ENCODE measurements at places on chromosomes 7 and 10.

- H3K4me1 ChIP-seq, result no peaks in the 10 kb centered on the region
- no peak overlapping the region for H3K27ac ChIP-seq
- H3K36me3 ChIP-seq, result no peaks in the 10 kb centered on the region
- H3K4me3 ChIP-seq, result no peak overlapping the region
- DNase-seq, result no peak
Measured at GRCh38 chr10:112653215-112653614, 206.2 kb downstream of the VTI1A start.

- no peaks in the 10 kb centered on the region for H3K27me3 ChIP-seq
- H3K36me3 ChIP-seq, result no peaks in the 10 kb centered on the region
- no peak overlapping the region for H3K27ac ChIP-seq
- no peak overlapping the region for H3K4me3 ChIP-seq
Measured at GRCh38 chr7:33195264-33195663, 65.9 kb downstream of the BBS9 start.

DNA sequence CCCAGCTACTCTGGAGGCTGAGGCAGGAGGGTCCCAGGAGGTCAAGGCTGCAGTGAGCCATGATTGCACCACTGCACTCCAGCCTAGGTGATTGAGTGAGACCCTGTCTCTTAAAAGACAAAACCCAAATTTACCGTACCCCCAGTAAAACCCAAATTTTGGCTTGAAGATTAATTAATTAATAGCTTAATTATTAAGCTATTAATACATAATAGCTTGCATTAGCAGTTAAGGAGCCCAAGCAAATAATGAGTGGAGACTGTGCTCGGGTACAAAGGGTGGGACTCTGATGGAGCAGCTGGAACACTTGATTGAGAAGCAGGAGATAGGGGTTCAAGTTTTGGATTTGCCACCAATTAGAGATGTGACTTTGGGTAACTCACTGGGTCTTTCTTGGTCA lies 28.9 kb downstream of the NRF1 start:
- no peaks in the 10 kb centered on the region for H3K27me3 ChIP-seq
- H3K4me1 ChIP-seq, result peaks cover 2% of the 10 kb centered on the region
- H3K27ac ChIP-seq, result no peak overlapping the region
- H3K4me3 ChIP-seq, result no peak overlapping the region

GRCh38 chr7:5634107-5634950 lies 147.1 kb downstream of the RNF216 start:
- H3K4me3 ChIP-seq, result no peak overlapping the region
- no peaks in the 10 kb centered on the region for H3K36me3 ChIP-seq
- H3K27me3 ChIP-seq, result no peaks in the 10 kb centered on the region
- no peak for DNase-seq
- peak overlapping the region; percentile 51 for H3K27ac ChIP-seq

DNA sequence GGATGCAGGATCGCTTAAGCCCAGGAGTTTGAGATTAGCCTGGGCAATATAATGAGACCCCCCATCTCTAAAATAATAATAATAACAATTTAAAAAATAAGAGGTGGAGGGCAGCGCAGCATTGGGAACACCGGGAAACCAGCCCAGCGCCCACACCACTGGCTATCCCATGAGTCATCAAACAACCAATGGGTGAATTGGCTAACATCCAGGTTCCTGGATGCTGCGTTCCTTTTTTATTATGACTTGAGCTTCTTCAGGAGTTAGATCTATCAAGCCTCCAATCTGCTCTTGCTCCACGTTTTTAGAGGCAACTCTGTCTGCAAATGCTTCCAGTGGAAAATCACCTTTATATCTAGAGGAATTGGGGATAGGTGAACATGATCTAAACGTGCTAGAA lies 10.0 kb upstream of the LRRC4 start:
- no peaks in the 10 kb centered on the region for H3K36me3 ChIP-seq
- DNase-seq, result no peak
- H3K4me3 ChIP-seq, result no peak overlapping the region

All from esophagus squamous epithelium (tissue), 5 donors.